ENCODE measurements at places on chromosomes 1 and 21.

GRCh38 chr1:20190256-20191160, 4.2 kb upstream of the PLA2G2C start:
- no peak for DNase-seq

GRCh38 chr1:43548285-43549271, 17.9 kb downstream of the PTPRF start:
- no peak for DNase-seq

- no peak for DNase-seq
Observed at GRCh38 chr1:163305441-163305840, 16.3 kb upstream of the NUF2 start.

- no peak for DNase-seq
Observed at GRCh38 chr1:198155253-198155652, 1.5 kb upstream of the NEK7 start.

DNA sequence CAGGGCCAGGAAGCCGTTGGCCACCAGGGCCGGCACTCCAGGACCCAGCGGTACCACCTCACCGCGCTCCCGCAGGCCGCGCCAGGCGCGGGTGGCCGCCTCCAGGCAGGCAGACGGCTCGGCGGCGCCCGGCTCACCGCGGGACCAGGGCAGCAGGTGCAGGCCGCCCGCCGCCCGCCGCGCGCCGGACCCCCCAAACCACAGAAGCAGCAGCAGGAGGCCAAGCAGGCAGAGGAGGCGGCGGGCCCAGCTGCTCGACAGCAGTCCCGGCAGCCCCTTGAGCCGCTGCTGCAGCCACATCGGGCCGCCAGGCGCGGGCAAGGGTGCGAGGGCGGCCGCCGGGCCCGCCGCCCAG, 312 bp downstream of the KIAA2013 start:
- peak; percentile 25 for DNase-seq

- DNase-seq: no peak
Observed at GRCh38 chr21:42695697-42696380, 42.4 kb downstream of the PDE9A start.

GRCh38 chr21:44687671-44688070, 5.7 kb upstream of the KRTAP12-1 start:
- DNase-seq: no peak

DNA sequence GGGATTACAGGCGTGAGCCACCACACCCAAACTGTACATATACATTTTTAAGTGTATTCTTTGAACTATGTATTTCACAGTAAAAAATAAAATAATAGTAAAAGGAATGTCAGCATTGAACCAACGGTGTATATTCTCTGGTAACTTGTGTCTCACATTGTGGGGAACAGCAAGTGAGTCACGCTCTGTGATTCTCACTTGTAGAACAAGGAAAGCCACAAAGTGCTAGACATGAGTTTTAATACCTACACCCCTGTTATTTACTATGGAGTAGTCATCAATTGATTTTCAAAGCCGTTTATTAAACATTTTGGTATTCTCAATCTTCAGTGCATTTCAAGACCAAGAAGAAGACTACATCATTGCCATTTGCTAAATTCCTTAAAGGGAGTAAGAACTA, 197.2 kb downstream of the GPATCH2 start:
- no peak for DNase-seq

GRCh38 chr1:237197470-237198425, 155.8 kb downstream of the RYR2 start:
- no peak for DNase-seq

DNA sequence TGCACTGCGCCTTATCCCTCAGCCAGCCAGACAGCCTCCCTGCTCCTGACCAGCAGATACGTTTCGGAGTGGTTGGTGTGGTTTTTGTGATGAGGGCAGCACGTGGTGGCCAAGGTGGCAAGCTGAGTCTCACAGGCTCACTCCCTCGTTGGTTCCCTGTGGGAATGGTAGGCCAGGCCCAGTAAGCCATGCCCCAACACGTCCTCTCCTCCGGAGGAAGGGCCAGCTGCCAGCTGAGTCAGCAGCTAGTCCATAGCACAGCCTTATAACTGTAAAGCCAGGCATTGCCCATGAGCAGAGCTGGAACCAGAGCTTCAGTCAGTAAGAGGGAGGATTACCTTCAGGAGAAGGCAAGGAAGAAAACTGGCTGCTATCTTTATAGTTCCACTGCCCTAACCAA, 29.5 kb downstream of the SZRD1 start:
- no peak for DNase-seq

DNA sequence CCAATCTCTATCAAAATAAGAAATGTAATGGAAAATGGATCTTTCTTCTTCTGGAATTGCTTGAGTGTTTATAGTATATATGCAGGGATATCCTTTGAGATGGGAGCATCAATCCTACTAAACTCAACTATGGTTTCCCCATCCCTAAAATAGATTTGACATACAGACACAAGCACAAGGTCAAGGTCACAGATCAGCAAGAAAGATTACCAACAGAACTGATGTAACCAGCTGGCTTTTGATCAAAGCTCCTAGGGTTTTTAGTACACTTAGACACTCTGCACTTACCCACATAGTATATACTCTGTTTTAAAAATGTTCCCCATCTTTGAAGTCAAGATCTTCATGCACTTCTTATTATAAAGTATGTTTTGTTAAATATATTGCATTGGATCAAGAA, 85.5 kb downstream of the NRIP1 start:
- DNase-seq: no peak

- DNase-seq: no peak
Observed at GRCh38 chr1:219927298-219927955, 930 bp downstream of the SLC30A10 start.
